G401 (cell line): ENCODE measurements at places on chromosomes 5 and 9.

DNA sequence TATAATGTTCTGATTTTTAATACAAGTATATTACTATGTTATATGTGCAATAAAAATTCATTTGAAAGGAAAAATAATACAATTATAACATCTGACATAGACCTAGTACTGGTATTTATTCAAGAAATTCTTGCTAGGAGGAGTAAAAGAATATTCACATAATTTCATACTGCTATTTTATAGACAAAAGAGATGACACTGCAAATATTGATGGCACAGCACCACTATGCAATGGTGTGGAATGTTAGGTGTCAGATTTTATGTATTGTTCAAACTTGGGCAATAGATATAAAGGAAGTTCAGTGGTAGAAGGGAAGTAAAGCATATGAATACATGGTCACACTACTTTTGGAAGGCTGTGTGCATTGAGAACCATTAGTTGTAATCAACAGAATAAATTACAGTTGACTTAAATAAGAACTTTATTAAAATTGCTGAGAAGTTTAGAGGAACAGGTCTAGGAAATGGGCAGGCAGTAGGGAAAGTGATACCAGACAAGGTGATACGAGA lies 143.9 kb downstream of the OR2K2 start:
- no peak for DNase-seq

DNA sequence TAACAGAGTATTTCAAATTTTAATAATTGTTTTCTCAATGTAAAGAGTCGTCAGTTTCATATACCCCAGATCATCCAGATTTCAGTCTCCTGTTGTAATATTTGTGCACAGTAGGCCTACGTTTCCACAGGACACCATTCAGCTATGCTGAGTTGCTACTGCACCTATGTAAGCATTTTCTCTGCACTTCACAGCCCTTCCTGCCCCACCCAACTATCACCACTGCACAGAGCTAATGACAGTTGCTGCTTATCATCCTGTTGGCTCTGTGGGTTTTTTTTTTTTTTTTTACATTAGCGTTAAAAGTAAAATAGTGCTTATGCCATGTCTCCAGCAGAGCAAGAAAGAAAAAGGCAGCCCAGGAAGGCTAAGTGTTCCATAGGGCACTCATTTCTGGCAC lies 5.9 kb upstream of the PRKACG start:
- no peak for DNase-seq

GRCh38 chr9:91978740-91979414 lies 28.8 kb upstream of the ROR2 start:
- peak; percentile 1 for DNase-seq

DNA sequence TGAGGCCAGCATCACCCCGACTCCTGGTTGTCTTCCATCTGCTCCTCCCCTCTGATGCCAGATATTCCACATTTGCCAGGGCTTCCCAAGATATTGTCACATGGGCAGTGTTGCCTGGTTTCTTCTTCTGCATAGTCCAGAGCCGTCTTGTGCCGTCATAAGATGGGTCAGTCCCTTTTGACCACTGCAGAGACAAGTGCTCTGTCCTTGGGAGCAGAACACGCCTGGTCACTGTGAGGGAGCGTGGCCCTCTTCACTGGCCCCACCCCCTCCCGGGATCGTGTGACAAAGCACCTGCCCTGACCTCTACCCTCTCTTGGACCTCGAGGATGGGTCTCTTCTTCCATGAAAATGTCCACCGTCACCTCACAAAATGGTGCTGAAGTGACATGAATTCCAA lies 41.6 kb downstream of the UBE2QL1 start:
- no peak for DNase-seq

DNA sequence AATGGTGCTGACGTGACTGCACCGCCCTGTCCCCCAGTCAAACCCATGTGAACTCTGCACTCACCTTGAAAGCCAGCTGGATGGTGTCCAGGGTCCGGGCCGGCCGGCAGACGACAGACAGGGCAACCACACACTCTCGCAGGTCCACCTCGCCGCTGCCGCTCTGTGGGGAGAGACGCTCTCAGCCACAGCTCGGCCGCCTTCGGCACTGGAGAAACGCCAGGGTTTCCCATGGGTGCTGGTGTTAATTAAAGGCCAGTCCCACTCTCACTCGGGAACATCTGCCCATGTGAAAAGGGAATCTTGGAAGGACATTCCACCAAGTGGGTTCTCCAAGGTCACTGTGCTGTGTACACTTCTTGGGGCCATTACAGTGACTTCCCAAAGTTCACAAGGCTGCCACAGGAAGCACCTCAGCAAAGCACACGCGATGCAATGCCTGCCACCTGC lies 25.5 kb upstream of the SLC6A3 start:
- DNase-seq: no peak

DNA sequence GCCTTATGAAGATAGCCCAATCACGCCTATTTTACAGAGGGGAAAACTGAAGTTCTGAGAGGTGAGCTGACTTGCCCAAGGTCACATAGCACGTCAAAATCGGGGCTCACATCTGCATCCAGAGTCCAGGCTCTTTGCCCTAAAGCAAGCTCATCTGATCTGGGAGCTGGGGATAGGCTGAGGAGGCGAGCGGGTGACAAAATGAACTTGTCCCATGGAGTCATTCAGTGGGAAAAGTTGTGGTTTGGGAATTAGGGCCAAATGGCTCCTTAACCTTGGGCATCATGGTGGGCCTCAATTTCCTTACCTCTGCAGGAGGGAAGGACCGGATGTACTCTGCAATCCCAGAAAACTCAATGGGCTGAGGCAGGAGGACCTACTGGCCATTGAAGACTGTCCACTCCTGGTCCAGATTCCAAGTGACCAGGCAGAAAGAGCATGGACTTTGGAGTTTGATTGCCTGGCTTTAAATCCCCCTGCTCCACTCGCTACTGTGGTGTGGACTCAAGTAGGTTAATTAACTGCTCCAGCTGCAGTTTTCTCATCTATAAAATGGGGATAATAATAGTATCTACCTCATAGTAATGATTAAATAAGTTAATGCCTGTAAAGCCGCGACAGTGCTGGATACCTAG lies 160.4 kb downstream of the RGS3 start:
- DNase-seq: no peak

DNA sequence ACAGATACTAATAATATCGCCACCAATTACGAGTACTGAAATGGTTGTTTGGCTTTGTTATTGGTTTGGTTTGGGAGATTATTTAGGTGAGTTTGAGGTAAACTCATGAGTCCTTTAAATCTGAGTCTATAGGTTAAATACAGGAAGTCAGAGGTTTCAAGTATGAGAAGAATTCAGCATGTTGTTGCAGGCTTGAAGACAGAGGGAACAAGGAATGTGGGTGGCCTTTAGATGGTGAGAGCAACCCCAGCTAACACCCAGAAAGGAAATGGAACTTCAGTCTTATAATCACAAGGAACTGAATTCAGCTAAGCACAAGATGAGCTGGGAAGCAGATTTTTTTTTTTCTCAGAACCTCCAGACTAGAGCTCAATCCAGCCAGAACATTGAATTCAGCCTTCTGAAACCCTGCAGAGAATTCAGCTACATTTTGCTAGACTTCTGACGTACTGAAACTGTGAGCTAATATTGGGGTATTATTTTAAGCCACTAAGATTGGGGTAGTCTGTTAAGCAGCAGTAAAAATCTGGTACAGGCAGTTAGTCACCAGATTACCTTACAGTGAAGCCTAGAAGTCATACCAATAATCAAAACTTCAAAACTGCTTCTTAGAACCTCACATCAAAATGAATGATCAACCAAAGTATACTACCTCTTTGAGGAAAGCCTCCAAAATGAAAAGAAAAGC lies 216.0 kb upstream of the PUM3 start:
- DNase-seq: peak; percentile 22

DNA sequence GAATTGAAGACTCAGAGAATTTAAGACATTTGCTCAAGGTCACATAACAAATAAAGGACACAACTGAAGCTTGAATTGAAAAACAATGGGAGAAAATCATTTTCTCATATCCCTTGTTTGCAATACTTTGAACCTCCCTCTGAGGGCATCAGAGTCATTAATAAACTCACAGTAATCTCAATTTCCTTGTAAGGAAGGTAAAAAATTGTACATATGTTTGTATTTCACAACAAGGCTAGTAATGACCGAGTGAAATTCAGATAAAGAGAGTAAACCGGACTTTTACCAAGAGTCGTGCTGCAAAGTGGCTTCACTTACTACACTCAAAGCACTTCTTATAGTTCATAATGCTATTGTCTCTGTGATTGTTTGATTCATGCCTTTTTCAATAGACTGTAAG lies 665.0 kb downstream of the NR2F1-AS1 start:
- peak; percentile 39 for DNase-seq

DNA sequence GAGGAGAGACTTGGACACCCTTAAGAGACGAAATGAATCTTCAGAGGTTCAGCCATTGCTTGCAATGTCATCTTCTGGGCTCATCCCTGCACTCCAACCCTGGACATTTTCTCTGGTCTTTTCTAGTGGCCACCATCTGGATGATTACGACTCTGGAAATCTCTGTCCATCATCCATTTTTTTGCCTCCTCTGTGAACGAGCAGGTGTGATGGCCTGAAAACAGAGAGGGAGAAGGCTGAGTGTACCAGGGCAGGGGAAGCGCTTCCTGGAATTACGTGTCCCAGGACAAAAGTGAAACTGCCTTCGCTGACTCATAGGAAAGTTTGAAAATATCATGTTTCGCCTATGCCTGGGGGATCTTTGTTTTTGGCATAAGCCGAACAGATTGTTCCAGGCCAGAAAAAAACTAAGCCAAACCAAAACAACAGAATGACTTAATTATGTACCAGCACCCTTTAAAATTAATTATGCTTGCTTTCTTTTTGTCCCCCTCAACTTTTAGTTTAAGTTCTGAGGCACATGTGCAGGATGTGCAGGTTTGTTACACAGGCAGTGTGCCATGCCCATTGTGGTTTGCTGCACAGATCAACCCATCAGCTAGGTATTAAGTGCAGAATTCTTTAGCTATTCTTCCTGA lies 31.9 kb downstream of the ANKRD33B start:
- DNase-seq: no peak

GRCh38 chr9:13923381-13923780 lies 390.6 kb downstream of the NFIB start:
- no peak for DNase-seq

DNA sequence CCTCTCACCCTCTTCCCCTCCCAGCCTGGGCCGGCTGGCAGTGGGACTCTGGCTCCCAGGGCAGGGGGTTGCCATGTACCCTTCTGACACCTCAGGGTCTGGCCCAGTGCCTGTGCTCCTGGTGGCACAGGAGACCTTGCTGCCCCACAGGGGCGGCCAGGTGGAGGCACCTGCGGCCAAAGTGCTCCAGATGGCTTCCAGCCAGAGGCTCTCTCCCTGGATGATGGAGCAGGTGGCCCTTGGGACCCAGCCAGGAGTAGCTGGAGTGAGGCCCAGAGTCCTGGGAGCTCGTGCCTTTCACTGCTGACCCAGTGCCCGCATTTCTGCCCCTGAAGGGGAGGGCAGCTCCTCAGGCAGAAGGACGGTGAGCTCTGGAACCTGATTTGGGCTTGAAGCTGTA lies 87.3 kb downstream of the NTNG2 start:
- DNase-seq: peak; percentile 92

- DNase-seq: peak; percentile 36
Measured at GRCh38 chr5:155943516-155944407, 383.2 kb upstream of the SGCD start.

DNA sequence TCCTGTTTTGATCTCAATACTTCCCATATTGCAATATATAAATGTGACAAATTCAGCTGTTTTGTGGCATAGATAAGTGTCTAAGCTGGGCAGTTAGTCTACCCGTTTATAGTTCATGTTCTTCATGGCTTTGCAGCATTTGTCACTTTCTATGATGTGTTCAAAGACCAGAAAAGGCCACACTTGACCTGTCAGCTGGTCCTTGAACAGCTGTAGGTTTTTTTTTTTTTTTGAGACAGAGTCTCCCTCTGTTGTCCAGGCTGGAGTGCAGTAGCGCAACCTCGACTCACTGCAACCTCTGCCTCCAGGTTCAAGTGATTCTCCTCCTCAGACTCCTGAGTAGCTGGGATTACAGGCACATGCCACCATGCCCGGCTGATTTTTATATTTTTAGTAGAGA lies 28.4 kb downstream of the CMBL start:
- no peak for DNase-seq
